ENCODE measurements at places on chromosomes 2 and 18.
A peak's percentile ranks its signal among the peaks of the same experiment; 100 is the strongest.

DNA sequence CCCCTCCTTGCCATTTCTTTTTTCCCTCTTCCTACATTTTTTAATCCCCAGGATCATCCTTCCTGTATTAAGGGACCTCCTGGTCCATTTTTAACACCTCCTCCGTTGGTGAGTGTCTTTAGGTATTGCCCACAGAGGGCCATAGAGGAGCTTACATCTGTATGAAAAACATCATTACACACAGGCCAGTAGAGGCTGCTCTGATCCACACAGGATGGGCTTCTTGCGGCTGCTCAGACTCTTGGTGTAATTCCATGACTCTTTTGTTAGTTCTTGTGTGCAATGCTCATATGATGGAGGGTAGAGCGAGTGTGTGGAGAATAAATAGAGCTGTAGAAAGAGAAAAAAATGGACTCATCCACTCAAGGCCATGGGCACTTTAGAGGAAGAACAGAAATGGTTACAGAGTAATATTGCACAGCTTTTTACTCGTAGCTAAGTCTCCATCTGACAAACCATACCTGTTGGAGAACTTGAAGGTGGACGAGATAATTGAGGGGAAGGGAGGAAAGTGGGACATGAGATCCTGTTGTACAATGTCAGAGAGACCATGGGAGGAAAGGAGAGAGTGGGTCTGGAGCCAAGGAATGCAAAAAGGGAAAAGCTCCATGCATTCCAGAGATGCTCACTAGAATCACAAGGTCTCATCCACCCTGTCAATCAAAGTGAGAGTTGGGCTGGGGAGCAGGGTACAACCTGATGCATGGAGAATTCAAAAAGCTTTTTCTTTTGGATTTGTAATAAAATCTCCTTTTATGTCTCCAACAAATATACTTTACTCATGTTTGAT lies 129.7 kb upstream of the TNP1 start:
- DNase-seq: no peak

DNA sequence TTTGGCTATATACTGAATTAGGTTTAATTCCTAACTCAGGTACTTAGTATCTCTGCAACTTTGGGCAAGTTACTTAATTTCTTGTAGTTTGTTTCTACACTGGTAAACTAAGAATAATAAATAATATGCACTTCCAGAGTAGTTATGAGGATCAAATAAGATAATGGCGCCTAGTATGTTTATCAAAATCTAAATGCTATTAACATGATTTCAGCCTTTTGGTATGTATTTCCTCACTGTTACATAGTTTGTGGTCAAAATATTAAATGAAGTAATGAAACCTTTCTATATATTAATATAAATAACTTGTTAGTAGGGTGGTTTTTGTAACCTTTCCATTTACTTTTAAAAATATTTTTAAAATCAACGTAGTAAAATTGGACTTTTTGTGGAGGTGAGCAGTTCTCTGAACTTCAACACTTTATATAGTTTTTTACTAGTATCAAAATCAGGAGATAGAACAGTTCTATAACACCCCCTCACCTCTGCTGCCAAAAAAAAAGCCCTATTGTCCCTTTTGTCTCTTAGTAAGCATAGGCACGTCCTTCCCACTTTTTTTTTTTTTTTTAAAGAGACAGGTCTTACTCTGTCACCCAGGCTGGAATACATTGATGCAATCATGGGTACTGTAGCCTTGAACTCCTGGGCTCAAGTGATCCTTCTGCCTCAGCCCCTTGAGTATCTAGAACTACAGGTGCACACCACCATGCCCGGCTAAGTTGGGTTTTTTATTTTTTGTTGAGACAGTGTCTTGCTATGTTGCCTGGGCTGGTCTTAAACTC lies 44.8 kb downstream of the RAB3GAP1 start:
- DNase-seq: no peak

- DNase-seq: no peak
These were observed 232.2 kb downstream of the GULP1 start for GRCh38 chr2:188523919-188524318.

DNA sequence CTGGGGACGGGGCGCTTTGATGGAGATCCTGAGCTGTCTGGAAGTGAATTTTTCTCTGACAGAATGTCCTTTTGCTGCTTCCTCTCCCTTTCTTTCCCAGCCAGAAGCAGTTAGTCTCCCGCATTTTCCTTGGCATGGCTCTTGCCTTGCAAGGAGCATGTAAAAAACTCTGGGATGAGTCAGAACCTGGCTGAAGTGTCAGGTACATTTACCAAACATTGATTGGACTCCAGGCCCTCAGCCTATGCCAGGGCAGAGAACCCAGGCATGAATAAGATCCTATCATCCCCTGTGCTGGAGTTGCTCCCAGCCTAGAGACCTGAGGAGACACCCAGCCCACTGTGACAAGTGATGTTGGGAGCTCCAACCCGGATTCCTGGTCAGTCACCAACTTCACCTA lies 21.6 kb downstream of the STON1 start:
- no peak for DNase-seq

DNA sequence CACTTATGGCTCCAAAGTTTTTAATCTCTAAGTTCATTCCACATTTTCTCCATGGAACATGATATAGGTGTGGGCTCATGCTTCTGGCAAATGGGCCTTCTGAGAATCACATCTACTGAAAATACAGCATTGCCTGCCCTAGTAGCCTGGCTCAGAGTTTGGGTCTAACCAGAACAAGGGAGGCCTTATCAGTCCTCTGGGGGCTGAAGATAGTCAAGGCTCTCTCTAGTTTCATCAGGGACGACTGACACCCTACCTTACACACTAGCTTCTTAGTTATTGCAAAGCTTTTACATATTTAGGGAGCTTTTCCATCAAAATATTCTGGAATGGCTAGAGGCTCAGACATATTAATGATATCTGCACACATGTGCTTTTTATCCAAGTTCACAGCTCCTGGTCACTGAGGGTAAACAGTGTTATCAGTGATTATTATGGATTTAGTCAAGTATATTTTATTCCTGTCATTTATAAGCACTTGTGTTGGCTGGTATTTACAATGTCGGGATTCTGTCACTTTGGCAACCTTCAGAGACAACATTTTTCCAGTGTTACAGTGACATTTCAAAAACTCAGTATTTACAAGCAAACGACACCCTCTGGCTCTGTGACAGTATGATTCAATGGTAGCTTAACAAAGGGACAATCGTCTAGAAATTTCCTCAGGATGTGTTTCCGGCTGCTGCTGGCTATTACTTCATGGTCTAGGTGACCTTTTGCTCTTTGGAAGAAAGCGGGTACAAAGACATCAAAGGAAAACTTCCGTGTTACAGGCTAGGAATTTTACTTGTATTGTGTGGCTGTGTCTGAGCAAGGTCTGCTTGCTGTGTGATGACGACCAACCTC lies 200.6 kb downstream of the TCF4 start:
- no peak for DNase-seq

GRCh38 chr2:107195631-107196030 lies 309.7 kb upstream of the ST6GAL2 start:
- DNase-seq: no peak

DNA sequence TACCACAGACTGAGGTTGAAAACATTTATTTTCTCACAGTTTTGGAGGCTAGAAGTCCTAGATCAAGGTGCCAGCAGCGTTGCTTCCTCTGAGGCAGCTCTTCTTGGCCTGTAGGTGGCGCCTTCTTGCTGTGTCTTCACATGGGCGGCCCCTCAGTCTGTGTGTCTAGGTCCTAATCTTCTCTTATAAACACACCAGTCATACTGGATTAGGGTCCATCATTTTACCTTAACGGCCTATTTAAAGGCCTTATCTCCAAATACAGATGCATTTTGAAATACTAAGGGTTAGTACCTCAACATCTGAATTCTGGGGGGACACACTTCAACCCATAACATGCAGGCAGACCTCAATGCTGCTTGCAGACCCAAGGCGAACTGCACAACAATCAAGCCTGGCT lies 4.4 kb upstream of the RMC1 start:
- DNase-seq: peak; percentile 20

GRCh38 chr2:118607641-118608040 lies 239.8 kb downstream of the EN1 start:
- no peak for DNase-seq

GRCh38 chr2:134104754-134105153 lies 149.1 kb upstream of the MGAT5 start:
- no peak for DNase-seq

DNA sequence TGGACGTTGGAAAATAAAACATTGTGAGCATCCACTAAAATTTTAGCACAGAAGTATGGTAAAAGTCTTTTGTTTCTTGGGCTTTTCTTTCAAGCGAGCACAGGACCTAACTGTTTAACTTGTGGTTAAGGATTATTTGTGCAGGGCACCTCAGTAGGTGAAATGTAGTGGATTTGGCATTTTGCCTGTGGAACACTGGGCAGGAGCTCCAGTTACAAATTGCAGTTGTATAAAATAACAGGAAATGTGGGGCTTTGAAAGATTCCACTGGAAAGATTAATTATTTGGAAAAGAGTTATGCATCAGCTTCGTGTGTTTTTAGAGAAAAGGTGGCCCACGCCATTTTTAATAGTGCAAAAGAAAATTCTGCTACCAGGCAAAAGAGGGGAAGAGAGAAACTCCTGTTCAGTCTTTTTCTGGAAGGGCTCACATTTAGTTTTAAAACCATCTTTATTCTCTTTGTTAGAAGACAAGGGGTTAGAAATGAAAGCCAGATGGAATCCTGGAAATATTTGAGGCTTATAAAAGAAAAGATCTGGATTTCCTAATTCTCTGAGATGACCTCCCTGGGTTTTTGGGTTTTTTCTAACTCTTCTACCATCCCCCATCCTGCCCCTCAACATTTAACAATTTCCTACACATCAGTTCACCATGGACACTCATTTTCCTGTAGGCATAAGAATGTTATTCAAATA lies 144.3 kb upstream of the SERTAD2 start:
- DNase-seq: no peak

GRCh38 chr2:176111846-176112374 lies 4.7 kb upstream of the HOXD10 start:
- DNase-seq: no peak

- DNase-seq: no peak
These were observed 9.1 kb downstream of the CNNM4 start for GRCh38 chr2:96769814-96770213.

GRCh38 chr2:169520896-169521295 lies 11.4 kb downstream of the KLHL41 start:
- no peak for DNase-seq

DNA sequence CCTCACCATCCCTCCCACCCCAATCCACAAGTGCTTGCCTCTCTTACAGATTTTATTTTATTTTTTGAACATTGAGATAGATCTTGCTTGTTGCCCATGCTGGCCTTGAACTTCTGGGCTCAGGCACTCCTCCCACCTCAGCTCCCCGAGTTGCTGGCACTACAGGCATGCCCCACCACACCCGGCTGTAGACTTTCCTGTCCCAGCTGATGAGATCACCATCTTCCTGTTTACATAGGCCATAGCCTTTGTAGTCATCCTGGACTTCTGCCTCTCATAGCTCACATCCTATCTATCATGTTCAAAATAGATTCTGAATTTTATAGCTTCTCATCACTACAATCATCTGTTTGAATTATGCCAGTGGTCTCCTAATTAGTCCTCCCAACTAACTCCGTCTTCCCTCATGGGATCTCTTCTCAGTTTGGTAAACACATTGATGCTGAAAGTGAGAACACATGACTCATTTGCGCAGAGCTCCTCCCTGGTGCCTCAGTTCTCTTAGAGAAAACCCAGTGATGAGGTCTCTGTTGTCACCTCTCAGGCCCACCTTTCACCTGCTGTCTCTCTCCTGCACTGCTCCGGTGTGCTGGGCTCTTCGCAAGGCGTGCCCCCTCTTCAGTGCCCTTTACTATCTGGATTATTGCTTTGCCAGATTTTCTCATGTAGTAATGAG lies 243.0 kb downstream of the ZNF407 start:
- peak; percentile 51 for DNase-seq

Data from NCI-H510A (cell line).